ENCODE measurements at places on chromosomes 3 and 15.
A peak's percentile ranks its signal among the peaks of the same experiment; 100 is the strongest.

DNA sequence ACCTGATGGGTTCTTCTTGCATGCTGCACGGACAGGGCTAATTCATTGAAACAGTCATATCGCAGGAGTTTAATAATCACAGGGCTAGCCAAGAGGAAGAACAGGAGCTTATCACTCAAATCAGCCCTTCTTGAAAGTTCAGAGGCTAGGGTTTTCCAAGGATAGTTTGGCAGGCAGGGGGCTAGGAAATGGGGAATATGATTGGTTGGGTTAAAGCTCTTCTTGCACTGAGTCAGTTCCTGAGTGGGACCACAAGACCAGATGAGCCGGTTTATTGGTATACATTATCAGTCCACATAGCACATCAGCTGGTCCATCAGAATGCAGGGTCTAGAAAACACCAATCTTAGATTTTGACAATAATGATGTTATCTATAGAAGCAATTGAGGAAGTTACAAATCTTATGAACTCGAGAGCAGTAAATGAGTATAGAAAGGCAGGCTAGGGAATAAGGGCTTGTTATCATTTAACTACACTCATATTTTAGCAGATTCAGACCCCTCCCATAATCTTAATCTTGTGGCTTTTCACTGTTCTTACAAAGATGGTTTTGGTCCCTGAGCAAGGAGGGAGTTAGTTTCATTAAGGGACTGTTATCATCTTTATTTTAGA, 58.1 kb upstream of the SLC25A36 start:
- H3K4me3 ChIP-seq, result no peak overlapping the region
- peaks cover 5% of the 10 kb centered on the region for H3K27me3 ChIP-seq
- no peaks in the 10 kb centered on the region for H3K4me1 ChIP-seq
- DNase-seq, result no peak
- H3K27ac ChIP-seq, result no peak overlapping the region

DNA sequence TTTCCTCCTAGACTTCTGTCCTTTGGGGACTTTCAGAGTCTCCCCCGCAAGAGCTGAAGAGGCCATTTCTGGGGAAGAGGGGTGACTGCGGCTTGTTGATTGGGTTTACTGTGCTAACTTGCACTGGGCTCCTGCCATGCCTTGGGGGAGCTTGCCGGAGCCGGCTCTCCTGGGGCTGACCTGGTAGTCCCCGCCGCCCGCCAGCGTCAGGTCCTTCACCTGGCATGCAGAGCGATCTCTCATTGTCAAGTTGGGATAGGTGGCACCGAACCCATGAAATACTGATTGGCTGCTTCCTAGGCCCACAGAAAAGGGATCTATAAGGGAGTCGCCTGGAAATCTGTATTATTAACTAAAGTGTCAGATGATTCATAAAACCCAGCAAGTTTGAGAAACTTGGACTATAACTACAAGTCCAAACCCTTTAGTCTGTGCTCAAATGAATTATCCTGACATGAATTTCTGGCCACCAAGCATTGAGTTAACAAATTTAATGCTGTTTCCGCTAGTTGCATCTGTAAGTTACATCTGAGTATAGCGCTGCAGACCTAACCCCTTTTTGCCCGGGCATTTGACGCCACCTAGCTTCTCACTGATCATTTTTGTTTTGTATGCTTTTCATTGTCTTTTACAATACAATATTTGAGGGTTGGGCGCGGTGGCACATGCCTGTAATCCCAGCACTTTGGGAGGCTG, 607 bp upstream of the IMP3 start:
- peak overlapping the region; percentile 93 for H3K4me3 ChIP-seq
- peaks cover 16% of the 10 kb centered on the region for H3K27me3 ChIP-seq
- H3K4me1 ChIP-seq, result peaks cover 37% of the 10 kb centered on the region
- DNase-seq, result no peak

DNA sequence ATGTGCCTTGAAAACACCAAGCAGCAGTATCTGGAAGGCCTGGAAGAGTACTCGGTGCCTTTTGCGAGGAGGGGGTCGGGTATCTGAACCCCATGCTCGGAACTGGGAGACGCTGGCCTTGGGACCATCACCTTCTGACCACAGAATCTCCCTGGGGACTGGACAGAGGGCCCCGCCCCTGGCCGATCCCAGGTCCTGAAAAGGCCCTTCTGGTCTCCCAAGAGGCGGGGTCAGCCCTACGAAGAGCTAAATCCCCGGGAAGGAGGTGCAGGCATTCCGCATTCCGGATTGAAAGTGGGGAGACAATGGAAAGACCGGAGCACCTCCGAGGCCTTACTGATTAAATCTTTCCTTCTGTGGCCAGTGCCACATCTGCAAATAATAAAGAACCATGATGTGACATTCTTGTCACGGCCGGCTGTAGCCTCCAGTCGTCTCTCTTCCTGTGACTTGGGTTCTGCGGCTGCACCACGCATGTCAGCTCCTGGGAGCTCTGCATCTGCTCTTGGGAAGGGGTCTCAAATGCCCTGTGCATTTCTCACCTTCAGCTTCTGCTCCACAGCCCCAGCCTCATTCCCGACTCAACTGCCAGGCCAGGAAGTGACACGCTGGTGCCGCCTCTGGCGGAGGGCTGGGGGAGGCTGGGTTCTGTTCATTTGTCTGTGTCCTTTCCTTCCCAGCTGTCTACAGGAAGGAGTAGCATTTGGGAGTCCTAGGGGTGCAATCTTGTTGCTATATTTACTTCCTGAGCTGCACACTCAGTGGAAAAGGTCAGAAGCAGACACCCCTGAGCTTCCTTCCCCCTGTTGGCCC, 173.5 kb downstream of the KLF13 start:
- H3K36me3 ChIP-seq, result no peaks in the 10 kb centered on the region
- no peak overlapping the region for H3K4me3 ChIP-seq
- H3K27me3 ChIP-seq, result peaks cover 3% of the 10 kb centered on the region
- peak overlapping the region; percentile 55 for H3K27ac ChIP-seq

GRCh38 chr15:55513152-55513551, 5.1 kb upstream of the DNAAF4 start:
- no peak overlapping the region for H3K4me3 ChIP-seq
- no peaks in the 10 kb centered on the region for H3K4me1 ChIP-seq
- DNase-seq, result no peak
- peaks cover 3% of the 10 kb centered on the region for H3K27me3 ChIP-seq
- H3K27ac ChIP-seq, result no peak overlapping the region

DNA sequence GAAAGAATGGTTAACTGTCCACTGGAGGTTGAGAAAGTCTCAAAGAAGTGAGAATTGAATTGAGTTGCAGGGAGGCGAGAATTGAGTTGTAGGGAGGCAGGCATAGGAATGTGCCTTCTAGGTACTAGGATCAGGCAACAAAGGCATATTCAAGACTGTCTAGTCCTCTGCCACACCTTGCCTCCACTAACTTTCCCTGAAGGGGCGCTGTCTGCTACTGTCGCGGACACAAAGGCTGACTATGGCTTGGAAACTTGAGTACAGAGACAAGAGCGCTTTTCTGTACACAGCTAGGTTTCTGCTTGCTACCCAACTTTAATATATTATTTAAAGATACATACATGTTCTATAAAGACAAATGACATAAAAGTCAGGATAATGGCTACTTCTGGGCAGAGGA, 10.4 kb upstream of the FBXL22 start:
- no peak for DNase-seq
- no peak overlapping the region for H3K4me3 ChIP-seq
- no peak overlapping the region for H3K27ac ChIP-seq
- peaks cover 27% of the 10 kb centered on the region for H3K36me3 ChIP-seq

DNA sequence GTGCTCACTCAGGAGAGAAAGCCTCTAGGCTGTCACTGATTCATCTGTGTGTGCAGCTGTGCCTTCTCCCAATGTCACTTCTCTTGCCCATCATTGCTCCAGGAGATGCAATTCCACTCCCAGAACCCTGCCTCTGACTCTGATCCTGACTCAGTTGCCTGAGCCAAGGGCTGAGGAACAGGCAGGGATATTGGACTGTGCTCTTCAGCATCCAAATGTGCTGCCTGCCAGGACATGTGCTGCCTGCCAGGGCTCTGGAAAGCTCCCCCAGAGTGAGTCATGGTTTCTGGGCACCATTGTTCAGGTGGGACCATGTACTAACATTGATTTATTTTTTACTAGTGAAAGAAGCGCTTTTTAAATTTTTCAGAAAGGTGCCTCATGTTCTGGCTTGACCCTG, 71.0 kb downstream of the TRIM42 start:
- H3K36me3 ChIP-seq, result no peaks in the 10 kb centered on the region
- no peak for DNase-seq
- H3K4me1 ChIP-seq, result peaks cover 5% of the 10 kb centered on the region
- peaks cover 3% of the 10 kb centered on the region for H3K27me3 ChIP-seq
- no peak overlapping the region for H3K4me3 ChIP-seq

GRCh38 chr3:30600572-30600971, 5.8 kb upstream of the TGFBR2 start:
- no peak overlapping the region for H3K27ac ChIP-seq
- H3K27me3 ChIP-seq, result peaks cover 3% of the 10 kb centered on the region
- no peaks in the 10 kb centered on the region for H3K36me3 ChIP-seq
- DNase-seq, result no peak

GRCh38 chr3:185847506-185847905, 22.7 kb upstream of the IGF2BP2 start:
- no peaks in the 10 kb centered on the region for H3K36me3 ChIP-seq
- H3K27me3 ChIP-seq, result no peaks in the 10 kb centered on the region
- H3K27ac ChIP-seq, result no peak overlapping the region
- H3K4me3 ChIP-seq, result no peak overlapping the region
- DNase-seq, result no peak

GRCh38 chr3:127043041-127043641, 60.2 kb downstream of the PLXNA1 start:
- H3K4me3 ChIP-seq, result no peak overlapping the region
- no peaks in the 10 kb centered on the region for H3K4me1 ChIP-seq
- DNase-seq, result no peak
- H3K27ac ChIP-seq, result no peak overlapping the region
- peaks cover 7% of the 10 kb centered on the region for H3K27me3 ChIP-seq

GRCh38 chr15:59741274-59741906, 52.3 kb upstream of the BNIP2 start:
- peak; percentile 25 for DNase-seq
- H3K27me3 ChIP-seq, result no peaks in the 10 kb centered on the region
- peaks cover 6% of the 10 kb centered on the region for H3K36me3 ChIP-seq
- H3K4me3 ChIP-seq, result no peak overlapping the region
- no peak overlapping the region for H3K27ac ChIP-seq

- H3K4me1 ChIP-seq, result no peaks in the 10 kb centered on the region
- no peaks in the 10 kb centered on the region for H3K27me3 ChIP-seq
- DNase-seq, result no peak
- no peak overlapping the region for H3K27ac ChIP-seq
- no peak overlapping the region for H3K4me3 ChIP-seq
- no peaks in the 10 kb centered on the region for H3K36me3 ChIP-seq
These were observed 97.5 kb upstream of the STAC start for GRCh38 chr3:36282766-36283165.

DNA sequence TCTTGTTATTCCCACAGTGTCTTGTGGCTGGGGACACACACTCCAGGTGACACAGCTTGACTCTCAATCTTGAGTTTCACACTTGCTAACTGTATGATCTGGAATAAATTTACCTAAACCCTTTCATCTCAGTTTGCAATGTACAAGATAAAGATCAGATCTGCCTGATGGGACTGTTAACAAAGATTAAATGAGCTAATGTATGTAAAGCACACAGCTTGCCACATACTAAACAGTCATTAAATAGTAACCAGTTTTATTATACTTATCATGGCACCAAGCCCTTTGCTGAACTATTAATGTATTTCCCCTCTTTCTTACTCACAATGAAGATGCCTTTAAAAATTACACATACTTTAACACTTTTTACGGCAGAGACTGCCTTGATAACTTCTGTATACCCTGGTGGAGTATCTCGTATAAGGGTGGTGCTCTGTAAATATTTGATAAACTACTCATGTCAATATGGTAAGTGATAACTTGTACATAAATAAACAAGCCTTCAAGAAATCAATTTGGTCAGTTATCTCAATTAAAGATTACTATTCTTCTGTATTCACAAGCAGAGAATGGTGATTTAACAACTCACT, 184.5 kb downstream of the STAG1 start:
- no peak for DNase-seq
- H3K4me3 ChIP-seq, result no peak overlapping the region
- H3K4me1 ChIP-seq, result no peaks in the 10 kb centered on the region
- H3K27me3 ChIP-seq, result no peaks in the 10 kb centered on the region

- no peak overlapping the region for H3K4me3 ChIP-seq
- no peaks in the 10 kb centered on the region for H3K36me3 ChIP-seq
- DNase-seq, result no peak
These were observed 207.6 kb upstream of the MDFIC2 start for GRCh38 chr3:70519913-70520659.

- no peaks in the 10 kb centered on the region for H3K36me3 ChIP-seq
- no peak for DNase-seq
- no peaks in the 10 kb centered on the region for H3K4me1 ChIP-seq
- H3K4me3 ChIP-seq, result no peak overlapping the region
- no peak overlapping the region for H3K27ac ChIP-seq
These were observed 295.0 kb upstream of the MDFIC2 start for GRCh38 chr3:70607469-70607868.

DNA sequence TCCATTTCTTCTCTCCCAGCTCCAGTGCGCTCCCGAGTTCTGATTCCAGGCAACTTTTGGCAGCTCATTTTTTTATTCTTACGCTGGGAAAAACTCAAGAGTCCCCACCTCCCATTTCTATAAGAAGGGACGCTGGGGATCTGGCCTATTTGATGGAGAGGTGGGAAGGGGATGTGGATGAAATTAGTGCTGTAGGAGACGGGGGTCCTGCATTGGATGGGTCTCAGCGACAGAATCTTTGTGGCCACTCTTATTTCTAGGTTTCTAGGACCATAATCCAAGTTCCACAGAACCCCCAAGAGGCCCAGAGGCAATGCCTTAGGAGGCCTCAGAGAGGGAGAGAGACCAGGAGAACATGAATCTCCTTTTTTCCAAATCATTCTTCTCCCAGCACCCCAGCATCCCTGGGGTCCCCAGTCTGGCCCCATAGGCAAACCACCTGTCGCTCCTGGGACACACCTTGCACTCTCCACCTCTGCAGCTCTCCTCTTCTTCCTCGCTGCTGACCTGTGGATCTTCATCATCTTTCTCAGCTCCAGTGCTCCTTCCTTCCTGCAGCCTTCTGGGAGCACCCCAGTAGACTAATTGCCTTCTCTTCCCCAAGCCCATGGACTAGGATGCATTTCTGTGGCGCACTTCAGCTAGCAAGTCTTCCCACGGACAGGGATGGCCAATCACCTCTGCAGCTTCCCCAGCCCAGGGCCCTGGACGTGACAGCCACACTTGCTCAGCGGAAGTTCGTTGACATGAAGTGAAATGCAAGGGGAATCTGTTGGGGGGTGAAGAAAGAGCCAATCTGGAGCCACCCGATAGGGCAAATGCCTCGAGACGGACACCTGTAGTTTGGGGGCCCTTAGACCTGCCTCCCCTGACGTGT, 100.1 kb upstream of the ALDH1A3 start:
- H3K4me1 ChIP-seq, result peaks cover 7% of the 10 kb centered on the region
- no peaks in the 10 kb centered on the region for H3K36me3 ChIP-seq
- DNase-seq, result no peak
- H3K27me3 ChIP-seq, result peaks cover 4% of the 10 kb centered on the region
- no peak overlapping the region for H3K27ac ChIP-seq

DNA sequence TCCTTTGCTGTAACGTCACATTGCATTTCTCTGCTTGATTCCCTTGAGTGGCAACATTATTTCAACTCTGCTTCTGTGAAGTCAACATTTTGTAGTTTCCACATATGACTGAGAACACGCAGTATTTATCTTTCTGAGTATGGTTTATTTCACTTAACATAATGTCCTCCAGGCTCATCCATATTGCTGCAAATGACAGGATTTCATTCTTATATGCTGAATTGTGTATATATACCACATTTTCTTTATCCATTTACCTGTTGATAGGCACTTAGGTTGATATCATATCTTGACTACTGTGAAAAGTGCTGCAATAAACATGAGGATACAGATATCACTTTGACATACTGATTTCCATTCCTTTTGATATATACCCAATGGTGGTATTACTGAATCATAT, 878.5 kb downstream of the PLOD2 start:
- H3K27ac ChIP-seq, result no peak overlapping the region
- H3K36me3 ChIP-seq, result no peaks in the 10 kb centered on the region
- H3K4me3 ChIP-seq, result no peak overlapping the region

Data from endothelial cell (in vitro differentiated cells).